ENCODE measurements at places on chromosomes 4 and X. TPM values are rescaled to one million over a fixed set of nuclear protein-coding genes. Genes with fewer than 3 reads are reported as not detected.

- DNase-seq: no peak
- H3K36me3 ChIP-seq: no peaks in the 10 kb centered on the region
- H3K27ac ChIP-seq: no peak overlapping the region
- no peaks in the 10 kb centered on the region for H3K27me3 ChIP-seq
- H3K4me1 ChIP-seq: peaks cover 9% of the 10 kb centered on the region
- H3K4me3 ChIP-seq: no peak overlapping the region
Observed at GRCh38 chr4:183968931-183969330, 63.8 kb downstream of the STOX2 start.

DNA sequence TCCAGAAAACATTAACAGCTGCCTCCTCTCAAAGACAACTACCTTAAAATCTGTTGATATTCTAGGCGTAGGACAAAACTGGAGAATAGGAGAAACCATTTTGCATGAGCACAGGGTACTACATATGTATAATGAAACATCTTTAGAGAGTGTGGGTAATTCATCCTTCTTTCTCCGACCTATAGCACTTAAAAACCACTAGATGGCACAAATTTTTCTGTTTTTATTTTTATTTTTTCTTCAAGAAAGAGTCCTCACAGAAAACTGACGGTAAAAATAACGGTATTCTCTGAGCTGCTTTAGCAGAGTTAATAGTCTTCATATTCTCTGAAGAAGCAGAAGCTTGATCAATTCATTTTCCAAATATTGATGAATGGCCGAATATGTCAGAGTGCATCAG is 14.6 kb downstream of the SMIM31 start:
- H3K4me3 ChIP-seq: no peak overlapping the region
- H3K4me1 ChIP-seq: no peaks in the 10 kb centered on the region
- no peaks in the 10 kb centered on the region for H3K27me3 ChIP-seq
- H3K27ac ChIP-seq: no peak overlapping the region

DNA sequence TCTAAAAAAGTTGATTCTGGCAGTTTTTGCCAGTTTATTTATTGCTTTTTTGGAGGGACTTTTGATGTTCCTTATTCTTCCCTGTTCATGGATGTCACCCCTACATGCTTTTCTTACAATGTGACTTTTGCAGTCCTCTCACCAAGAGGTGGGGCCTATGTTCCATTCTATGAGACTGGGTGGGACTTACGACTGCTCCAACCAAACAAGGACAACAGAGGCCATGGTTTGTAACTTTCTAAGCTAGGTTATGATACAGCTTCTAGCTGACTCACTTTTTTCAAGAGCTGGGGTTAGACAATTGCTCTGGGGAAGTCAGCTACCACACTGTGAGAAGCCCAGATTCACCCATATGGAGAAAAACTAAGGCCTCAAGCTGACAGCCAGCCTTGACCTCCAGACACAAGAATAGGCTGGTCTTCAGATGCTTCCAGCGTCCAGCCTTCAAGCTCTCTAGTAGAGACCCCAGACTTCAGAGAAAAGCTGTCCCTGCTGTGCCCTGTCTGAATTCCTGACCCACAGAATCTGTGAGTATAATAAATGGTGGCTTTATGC is 39.5 kb downstream of the ENOPH1 start:
- H3K4me3 ChIP-seq: no peak overlapping the region
- H3K27ac ChIP-seq: no peak overlapping the region
- H3K27me3 ChIP-seq: no peaks in the 10 kb centered on the region
- no peak for DNase-seq

DNA sequence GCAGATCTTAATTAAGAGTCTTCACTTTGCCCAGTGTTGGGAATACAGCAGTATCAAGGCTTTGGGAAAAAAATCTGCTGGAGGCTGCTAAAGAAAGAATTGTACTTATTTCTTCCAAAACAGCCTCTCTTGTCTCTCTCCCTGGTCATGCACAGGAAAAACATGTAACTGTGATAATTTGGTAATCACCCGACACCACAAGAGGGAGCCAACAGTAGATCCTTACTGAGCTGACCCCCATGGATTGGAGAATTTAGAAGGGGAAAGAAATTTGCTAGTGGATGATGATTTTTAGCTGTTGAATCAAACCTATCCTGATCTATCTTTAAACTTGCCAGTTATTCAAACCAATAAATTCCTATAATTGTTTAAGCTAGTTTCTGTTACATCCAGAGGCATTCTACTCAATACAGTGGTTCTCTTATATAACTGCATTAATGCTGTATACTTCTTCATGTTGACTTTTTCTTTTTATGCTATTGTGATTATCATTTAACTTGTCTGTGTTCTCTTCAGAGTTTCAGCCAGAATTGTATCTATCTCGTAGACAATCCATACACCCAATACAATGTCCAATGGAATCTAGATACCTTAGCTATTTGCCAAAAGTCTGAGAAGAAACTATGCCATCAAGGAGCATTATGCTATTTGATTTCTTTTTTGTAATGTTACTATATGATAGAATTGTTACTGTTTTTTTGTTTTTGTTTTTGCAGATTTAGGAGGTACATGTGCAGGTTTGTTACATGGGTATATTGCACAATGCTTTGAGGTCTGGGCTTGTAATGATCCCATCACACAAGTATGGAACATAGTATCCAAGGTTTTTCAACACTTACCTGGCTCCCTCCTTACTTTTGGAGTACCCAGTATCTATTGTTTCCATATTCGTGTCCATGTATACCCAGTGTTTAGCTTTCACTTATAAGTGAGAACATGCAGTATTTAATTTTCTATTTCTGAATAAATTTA is 31.3 kb upstream of the ARHGEF38 start:
- no peak overlapping the region for H3K4me3 ChIP-seq
- peak; percentile 68 for DNase-seq
- no peaks in the 10 kb centered on the region for H3K36me3 ChIP-seq
- H3K4me1 ChIP-seq: no peaks in the 10 kb centered on the region

DNA sequence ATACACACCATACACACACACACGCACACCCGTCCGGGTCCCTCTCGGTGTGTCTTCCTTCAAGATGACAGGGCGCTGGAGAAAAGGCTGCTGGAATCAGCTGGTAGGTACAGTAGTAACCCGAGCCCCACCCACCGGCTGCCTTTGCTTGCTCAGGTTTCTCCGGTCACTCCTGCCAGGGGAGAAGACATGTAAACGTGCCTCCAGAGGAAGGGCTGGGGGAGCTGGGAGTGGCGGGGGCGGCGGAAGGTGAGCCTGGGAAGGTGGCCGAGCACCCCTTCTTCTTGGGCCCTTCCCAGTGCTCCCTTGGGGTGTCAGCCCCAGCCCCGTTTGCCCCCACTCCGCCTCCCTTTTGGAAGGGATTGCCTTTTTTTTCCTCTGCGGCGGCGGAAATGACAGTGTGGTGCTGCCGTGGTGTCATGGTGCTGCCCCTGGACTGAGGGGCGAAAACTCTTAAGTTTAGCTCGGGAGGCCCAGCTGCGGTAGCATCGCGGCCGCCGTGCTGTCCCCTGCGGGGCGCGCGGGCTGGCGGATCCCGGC is at the start of gene MID2:
MID2 (plus strand) TSS at position 169 of the 540 bp plus-strand sequence. CDS start 561 bp downstream, outside the sequence.
- peak; percentile 59 for DNase-seq
- no peaks in the 10 kb centered on the region for H3K36me3 ChIP-seq
- peak within 1 kb of the TSS; percentile 51 for H3K4me3 ChIP-seq
- peaks cover 57% of the 10 kb centered on the region for H3K27me3 ChIP-seq
- no peak within 1 kb of the TSS for H3K27ac ChIP-seq
- no peaks in the 10 kb centered on the region for H3K4me1 ChIP-seq

GRCh38 chr4:168679819-168680218 is 183.0 kb downstream of the PALLD start:
- no peaks in the 10 kb centered on the region for H3K27me3 ChIP-seq
- peak overlapping the region; percentile 11 for H3K27ac ChIP-seq

GRCh38 chr4:47590325-47590724 is 105.2 kb downstream of the ATP10D start:
- no peaks in the 10 kb centered on the region for H3K36me3 ChIP-seq
- H3K27me3 ChIP-seq: no peaks in the 10 kb centered on the region
- no peaks in the 10 kb centered on the region for H3K4me1 ChIP-seq
- no peak overlapping the region for H3K27ac ChIP-seq

DNA sequence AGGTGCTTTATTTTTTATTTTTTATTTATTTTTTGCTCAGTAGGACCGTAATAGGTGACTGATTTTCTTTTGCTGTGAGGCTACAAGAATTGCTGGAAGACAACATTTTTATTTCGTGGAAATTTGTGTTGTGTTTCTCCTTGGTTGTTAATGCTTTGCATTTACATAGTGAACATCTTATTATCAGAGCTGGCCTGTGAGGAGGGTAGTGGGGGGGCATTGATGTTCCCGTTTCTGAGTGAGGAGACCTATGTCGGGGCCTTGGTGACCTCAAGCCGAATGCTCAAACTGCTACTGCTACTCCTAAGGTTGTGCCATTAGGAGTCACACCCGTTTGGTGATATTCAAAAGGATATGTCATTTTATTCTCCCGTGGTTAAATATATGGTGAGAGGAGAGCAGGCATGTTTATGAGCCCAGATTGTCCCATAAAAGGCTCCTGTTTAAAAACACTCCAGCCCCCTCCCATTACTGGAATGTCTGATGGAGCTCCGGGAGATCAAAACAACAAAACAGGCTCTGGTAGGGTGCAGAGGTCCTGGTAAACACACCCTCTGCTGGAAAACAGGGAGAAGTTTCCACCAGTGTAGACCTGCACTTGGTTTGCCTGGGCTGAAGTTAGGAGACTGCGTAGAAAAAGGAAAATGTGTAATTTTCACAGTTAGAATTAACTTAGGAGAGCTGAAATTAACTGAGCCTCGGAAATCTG is 5.6 kb downstream of the PDGFRA start:
- peak overlapping the region; percentile 55 for H3K4me3 ChIP-seq
- H3K27ac ChIP-seq: no peak overlapping the region
- no peaks in the 10 kb centered on the region for H3K36me3 ChIP-seq
- no peak for DNase-seq
- H3K4me1 ChIP-seq: no peaks in the 10 kb centered on the region
- peaks cover 51% of the 10 kb centered on the region for H3K27me3 ChIP-seq

- H3K36me3 ChIP-seq: no peaks in the 10 kb centered on the region
- H3K27me3 ChIP-seq: no peaks in the 10 kb centered on the region
- no peak overlapping the region for H3K27ac ChIP-seq
- no peak for DNase-seq
- no peaks in the 10 kb centered on the region for H3K4me1 ChIP-seq
- no peak overlapping the region for H3K4me3 ChIP-seq
Observed at GRCh38 chr4:158025131-158025530, 147.7 kb downstream of the GASK1B start.

DNA sequence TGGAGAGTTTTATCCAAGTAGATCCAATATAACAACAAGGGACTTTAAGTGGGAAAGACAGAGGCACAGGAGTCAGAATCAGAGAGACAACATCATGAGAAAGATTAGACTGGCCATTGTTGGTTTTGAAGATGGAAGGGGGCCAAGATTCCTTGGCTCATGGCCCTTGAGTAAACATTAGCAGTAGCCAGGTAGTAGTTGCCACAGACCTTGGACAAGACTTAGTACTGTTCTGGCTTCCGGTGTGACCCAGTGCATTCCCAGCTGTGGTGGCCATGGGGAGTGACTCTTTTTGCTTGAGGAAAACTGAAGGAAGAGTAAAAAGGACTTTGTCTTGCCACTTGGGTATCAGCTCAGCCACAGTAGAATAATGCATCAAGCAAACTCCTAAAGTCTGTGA is 462.2 kb upstream of the CPXCR1 start:
- no peak for DNase-seq
- H3K36me3 ChIP-seq: no peaks in the 10 kb centered on the region
- no peaks in the 10 kb centered on the region for H3K4me1 ChIP-seq
- H3K4me3 ChIP-seq: no peak overlapping the region
- H3K27ac ChIP-seq: no peak overlapping the region

GRCh38 chr4:76802236-76803021 is 95.5 kb downstream of the SOWAHB start:
- H3K4me3 ChIP-seq: peak overlapping the region; percentile 41
- peaks cover 28% of the 10 kb centered on the region for H3K27me3 ChIP-seq
- H3K4me1 ChIP-seq: peaks cover 29% of the 10 kb centered on the region
- no peaks in the 10 kb centered on the region for H3K36me3 ChIP-seq

GRCh38 chrX:129932016-129932820 is 26.3 kb downstream of the UTP14A start:
- DNase-seq: peak; percentile 92
- peaks cover 8% of the 10 kb centered on the region for H3K4me1 ChIP-seq
- H3K27me3 ChIP-seq: peaks cover 47% of the 10 kb centered on the region
- peak overlapping the region; percentile 52 for H3K4me3 ChIP-seq

GRCh38 chr4:37224854-37225253 is 19.7 kb upstream of the NWD2 start:
- H3K27me3 ChIP-seq: no peaks in the 10 kb centered on the region
- H3K27ac ChIP-seq: no peak overlapping the region
- DNase-seq: no peak
- H3K36me3 ChIP-seq: no peaks in the 10 kb centered on the region
- H3K4me3 ChIP-seq: no peak overlapping the region
- H3K4me1 ChIP-seq: no peaks in the 10 kb centered on the region

DNA sequence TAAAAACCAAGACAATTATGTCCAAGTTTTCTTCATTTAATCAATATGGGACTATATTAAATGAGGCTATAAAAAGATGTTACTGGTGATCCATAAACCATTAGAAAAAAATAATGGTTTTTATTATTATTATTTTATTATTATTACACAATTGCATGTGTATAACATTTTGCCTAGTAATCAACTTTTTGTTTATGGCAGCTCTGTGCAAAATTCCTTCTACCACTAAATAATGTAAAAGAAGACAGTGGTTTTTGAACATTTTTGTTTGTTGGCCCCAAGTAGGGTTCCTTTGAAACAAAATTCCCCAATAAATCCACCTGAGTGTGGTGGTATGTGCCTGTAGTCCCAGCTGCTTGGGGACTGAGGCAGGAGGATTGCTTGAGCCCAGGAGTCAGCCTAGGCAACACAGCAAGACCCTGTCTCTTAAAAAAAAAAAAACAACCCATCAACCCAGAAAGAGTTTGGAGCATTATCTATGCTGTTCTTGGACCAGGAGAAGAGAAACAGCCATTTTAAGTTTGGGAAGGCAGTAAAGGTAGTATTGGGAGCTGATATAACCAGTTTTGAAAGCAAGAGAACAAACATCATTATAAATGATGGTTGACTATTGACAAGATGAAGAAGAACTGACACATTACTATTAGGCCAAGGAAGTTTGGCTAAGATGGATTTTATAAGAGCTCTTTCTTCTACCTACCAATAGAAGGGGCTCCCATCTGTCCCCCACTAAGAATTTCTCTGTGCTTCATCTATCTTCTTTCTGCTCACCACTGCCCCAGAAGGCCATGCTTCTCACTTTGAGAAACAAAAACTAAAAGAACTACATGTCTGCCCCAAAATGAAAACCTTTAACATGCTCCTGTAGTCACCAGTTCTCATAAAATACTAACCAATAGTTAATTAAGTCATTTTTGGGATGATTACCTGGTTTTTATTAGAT is 2.2 kb downstream of the TMEM156 start:
- no peak overlapping the region for H3K27ac ChIP-seq
- H3K4me3 ChIP-seq: no peak overlapping the region
- no peaks in the 10 kb centered on the region for H3K27me3 ChIP-seq
- DNase-seq: no peak

- DNase-seq: no peak
- no peaks in the 10 kb centered on the region for H3K36me3 ChIP-seq
- peaks cover 27% of the 10 kb centered on the region for H3K4me1 ChIP-seq
- H3K27me3 ChIP-seq: no peaks in the 10 kb centered on the region
- peak overlapping the region; percentile 80 for H3K27ac ChIP-seq
- H3K4me3 ChIP-seq: no peak overlapping the region
Observed at GRCh38 chrX:84216881-84217280, 28.9 kb upstream of the RPS6KA6 start.

The IGSF1 gene
- total RNA-seq: 9.6 TPM

The TRAM1L1 gene
- total RNA-seq: 4.5 TPM

The FGFBP1 gene
- not detected for total RNA-seq

The BANK1 gene
- total RNA-seq: 0.19 TPM

The TECRL gene
- total RNA-seq: not detected
